ENCODE measurements at places on chromosomes 7 and 10.

- no peak for DNase-seq
Observed at GRCh38 chr7:52502281-52502680, 533.2 kb upstream of the POM121L12 start.

DNA sequence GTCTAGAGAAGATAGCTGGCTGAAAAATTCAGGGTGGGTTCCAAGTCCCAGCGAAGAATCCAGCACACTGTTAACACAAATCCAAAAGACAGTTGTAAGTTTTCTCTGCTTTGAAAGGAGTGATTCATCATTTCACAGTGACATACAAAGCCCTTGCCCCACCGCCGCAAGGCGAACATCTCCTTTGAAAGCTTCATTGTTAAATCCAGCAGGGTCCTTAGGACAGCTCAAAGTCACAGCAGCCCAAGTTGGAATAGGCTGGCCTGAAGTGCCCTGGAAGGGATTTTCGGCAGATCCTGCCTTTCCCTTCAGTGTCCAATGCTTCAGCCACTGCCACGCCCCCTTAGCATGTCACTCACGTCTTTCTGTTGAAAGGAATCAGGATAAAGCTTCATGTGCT lies 526.1 kb downstream of the CALN1 start:
- no peak for DNase-seq

DNA sequence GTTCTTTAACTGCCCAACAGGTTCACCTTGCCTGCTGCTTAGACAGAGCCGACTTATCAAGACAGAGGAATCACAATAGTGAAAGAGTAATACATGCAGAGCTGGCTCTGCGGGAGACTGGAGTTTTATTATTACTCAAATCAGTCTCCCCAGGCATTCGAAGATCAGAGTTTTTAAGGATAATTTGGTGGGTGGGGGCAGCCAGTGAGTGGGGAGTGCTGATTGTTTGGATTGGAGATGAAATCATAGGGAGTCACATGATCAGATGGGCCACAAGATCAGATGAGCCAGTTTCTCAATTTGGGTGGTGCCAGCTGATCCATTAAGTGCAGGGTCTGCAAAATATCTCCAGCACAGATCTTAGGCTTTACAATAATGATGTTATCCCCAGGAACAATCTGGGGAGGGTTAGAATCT lies 131.3 kb downstream of the AKR1D1 start:
- DNase-seq: no peak

DNA sequence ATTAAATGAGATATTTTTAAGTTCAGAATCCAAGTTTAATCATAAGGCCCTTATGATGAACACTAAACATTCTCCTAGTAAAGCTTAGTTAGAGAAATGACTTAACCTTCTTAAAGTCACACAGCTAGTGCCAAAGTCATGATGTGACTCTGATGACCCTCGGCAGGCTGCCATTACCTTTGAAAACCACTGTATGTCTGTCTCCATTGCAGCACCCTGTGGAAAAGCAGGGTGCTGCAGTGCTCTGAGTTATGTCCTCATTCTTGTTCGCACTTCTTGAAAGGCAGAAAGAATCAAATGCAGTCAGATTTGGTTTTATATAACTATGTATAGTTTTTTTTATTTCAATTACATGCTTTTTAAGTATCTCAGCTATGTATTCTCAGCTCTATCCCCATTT lies 105.0 kb downstream of the PHTF2 start:
- DNase-seq: no peak

GRCh38 chr7:149714910-149715471 lies 58.4 kb downstream of the ZNF467 start:
- DNase-seq: no peak

- no peak for DNase-seq
Observed at GRCh38 chr7:98617960-98618418, 904 bp downstream of the NPTX2 start.

GRCh38 chr10:31927565-31927883 lies 1.1 kb downstream of the ARHGAP12 start:
- no peak for DNase-seq

DNA sequence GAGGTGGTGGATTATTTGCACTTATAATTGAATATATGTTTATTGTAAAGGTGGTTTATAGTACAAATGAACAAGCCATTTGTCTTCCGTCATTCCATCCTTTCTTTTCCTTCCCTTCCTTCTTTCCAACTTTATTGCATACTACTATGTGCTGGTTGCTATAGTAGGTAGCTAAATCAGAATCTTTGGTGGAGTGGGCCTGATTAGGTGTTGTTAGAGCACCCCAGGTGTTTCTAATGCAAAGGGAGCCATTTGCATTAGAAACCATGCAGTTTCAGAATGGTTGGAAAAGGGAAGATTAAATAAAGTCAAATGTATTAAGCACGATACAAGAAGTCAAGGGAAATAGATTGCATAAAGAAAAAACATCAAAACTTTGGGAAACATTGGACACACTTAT lies 88.8 kb upstream of the TRIL start:
- DNase-seq: no peak

GRCh38 chr10:42990721-42991441 lies 86.0 kb upstream of the RET start:
- no peak for DNase-seq

DNA sequence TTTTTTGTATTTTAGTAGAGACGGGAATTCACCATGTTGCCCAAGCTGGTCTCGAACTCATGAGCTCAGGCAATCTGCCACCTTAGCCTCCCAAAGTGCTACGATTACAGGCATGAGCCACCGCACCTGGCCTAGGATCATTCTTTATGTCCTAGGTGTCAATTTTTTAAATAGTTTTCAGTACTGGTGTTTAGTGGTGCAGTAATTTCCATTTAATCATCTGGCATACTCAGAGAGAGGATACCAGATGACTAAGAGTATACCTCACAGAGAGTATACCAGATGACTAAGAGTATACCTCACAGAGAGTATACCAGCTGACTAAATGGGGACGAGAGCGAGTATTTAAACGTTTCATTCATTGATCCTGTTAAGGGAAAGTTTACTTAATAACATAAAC lies 37.3 kb upstream of the TMEM248 start:
- peak; percentile 5 for DNase-seq

DNA sequence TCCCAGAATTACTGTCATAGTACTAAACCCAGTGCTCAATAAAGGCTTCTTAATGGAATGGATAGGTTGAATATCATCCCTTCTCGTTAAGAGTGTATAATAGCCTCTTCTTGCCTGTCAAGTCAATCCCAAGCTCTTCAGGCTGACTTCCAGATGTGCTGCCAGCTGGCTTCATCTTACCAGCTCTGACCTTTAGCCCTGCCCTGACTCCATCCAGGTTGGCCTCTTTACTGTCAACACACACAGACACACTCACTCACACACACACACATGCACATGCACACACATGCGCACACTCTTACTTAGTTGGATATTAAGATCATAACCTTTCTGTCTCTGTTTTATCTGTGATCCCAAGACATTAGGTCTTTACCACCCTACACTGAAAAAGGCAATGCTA lies 49.1 kb downstream of the ASB4 start:
- DNase-seq: no peak

DNA sequence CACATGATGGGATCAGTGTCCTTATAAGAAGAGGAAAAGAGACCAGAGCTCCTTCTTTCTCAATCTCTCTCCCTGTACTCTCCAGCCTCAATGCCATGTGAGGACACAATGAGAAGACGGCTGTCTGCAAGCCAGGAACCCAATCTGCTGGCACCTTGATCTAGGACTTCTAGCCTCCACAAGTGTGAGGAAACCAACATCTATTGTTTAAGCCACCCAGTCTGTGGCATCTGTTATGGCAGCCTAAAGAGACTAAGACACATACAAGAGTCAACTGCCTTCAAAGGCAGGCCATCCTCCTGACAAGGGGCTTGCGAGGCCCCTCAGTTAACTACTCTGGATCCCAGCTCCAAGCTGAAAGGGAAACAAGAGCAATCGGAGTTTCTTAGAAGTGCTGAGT lies 218.2 kb upstream of the FRMD4A start:
- no peak for DNase-seq

DNA sequence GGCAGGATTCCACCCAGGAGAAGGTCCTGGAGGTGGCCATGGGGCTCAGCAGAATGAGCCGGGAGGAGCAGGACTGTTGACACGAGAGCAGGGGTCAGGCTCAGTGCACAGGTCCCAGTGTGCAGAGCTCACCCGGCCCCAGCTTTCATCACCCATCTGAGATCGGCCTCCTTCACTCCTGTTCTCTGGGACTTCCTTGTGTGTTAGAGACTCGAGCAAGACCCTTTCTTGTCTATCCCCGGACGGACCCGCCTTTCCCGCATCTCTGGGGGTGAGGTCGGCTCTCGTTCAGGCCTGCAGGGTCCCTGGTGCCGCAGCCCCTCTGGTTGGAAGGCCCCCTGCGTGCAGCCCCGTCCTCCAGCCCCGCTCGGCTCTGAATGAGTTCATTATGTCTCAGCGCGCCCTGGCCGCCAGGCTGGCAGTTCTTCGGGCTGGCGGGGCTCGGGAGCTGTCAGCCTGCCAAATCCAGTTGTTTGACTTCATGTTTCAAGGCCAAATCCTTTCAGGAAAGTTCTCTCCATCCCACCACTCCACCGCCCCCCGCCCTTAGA lies 127.9 kb downstream of the LHPP start:
- DNase-seq: no peak
